ENCODE measurements at places on chromosomes 4 and X.

DNA sequence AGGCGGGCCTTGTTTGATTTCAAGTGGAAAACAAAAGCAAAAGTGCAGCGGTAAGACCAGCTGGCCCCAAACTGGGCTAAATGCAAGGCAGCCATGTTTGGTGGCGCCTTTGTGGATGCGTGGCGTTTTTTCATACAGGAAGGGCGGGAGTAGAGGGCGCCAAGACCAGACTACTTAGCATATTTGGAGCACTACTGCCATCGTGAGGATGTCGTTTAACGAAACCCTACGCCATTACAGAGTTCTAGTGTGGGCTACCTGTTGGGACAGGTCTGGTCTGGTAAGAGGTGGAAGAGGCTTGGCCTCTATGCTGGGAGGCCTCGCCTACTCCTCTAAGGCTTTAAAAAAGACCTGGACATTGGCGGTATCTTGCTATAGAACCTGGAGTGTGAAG is 230.7 kb upstream of the STK26 start:
- peak; percentile 46 for DNase-seq

DNA sequence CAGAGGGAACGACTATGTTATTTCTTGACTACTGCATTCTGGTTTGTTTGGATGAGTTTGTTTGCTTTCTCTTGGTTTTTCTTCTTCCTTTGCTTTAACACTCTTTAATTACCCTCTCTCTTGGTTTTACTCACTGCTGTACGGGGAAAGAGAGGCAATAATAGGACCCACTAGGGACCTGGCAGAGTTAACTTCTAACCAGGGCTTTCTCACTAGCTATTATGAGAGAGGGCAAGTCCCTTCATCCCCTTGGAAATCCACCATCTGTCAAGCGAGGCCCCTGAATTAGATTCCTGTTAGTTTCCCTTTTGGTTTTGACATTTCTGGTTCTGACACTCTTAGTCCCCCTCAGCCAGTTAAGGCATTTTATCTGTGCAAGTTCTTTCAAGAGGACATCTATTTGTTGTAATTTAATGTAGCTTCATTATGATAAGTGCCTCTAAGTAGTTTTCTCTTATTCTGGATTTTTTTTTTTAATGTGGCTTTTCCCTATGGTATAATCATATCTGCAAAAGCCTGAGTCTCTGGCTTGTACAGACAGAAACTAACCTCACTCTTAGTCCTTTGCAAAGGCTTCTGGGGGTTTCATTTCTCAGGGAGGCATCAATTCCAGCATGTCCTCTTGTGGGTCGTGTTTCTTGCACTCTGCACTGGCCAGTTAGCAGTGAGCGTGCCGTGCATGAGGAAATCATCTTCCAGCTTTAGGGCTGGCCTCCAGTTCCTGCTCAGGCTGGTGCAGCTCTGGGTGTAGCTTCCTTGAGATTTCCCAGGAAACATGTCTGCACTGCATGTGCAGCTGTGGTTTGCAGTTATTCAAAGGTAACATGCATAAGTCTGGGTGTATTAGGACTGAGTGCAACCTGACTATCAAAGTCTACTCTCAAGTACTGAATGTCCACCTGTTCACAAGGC is 221.3 kb downstream of the STIM2 start:
- no peak for DNase-seq

- DNase-seq = no peak
Observed at GRCh38 chr4:77194366-77194765, 37.4 kb downstream of the CCNG2 start.

- DNase-seq = no peak
Observed at GRCh38 chr4:17328141-17328815, 183.6 kb downstream of the QDPR start.

All from frontal cortex (tissue), 4 donors.